ENCODE measurements at places on chromosomes 1 and 21. TPM values are rescaled to one million over a fixed set of nuclear protein-coding genes. Genes with fewer than 3 reads are reported as not detected.

DNA sequence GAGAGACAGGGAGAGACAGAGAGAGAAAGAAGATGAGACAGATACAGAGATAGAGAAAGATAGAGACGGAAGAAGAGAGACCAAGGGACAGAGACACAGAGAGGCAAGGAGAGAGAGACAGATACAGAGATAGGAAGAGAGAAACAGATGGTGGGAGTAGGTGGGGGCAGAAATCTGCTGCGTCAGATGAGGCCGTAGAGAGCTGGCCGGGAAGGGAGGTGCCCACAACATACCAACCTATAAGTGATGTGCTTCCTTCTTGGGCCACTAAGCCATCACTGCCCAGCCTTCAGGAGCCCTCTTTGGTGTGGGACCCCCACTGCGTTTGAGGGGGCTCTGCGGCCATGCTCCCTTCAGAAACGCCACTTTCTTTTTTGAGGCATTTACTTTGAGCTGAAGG, 307.6 kb upstream of the VAMP3 start:
- H3K36me3 ChIP-seq = no peaks in the 10 kb centered on the region
- no peak overlapping the region for H3K4me3 ChIP-seq
- H3K27me3 ChIP-seq = no peaks in the 10 kb centered on the region
- DNase-seq = no peak
- peaks cover 9% of the 10 kb centered on the region for H3K4me1 ChIP-seq

Gene TSSK3
- 3.9 TPM for total RNA-seq

DNA sequence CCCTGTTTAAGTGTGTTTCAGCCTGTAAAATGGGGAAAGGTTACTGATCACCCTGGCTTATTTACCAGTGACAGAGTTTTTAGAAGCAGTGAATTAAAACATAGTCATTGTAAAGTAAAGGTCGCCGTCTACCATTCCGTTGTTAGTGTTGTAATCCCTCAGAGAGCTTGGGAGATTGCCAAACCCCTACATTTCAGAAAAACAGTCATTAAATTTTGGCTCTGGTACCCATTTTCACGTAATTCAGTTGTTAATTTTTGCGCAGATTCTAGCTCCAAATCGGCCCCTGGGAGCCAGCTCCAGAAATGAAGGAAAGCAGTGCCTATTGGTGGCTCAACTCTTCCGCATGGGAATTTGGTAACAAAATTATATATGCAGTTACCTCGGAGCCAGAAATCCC, 127.7 kb upstream of the AJAP1 start:
- peaks cover 5% of the 10 kb centered on the region for H3K27me3 ChIP-seq
- no peak overlapping the region for H3K4me3 ChIP-seq
- DNase-seq = no peak
- no peak overlapping the region for H3K27ac ChIP-seq
- H3K4me1 ChIP-seq = no peaks in the 10 kb centered on the region
- no peaks in the 10 kb centered on the region for H3K36me3 ChIP-seq

Gene S100A2
- total RNA-seq = 4.5 TPM

GRCh38 chr1:207172321-207172720, 68.3 kb downstream of the C4BPA start:
- peaks cover 13% of the 10 kb centered on the region for H3K27me3 ChIP-seq
- no peaks in the 10 kb centered on the region for H3K36me3 ChIP-seq
- DNase-seq = no peak
- H3K4me1 ChIP-seq = no peaks in the 10 kb centered on the region
- H3K27ac ChIP-seq = no peak overlapping the region
- H3K4me3 ChIP-seq = no peak overlapping the region

Measured in A673 (cell line).